MV-4-11 (cell line): ENCODE measurements at places on chromosomes 4 and X.

DNA sequence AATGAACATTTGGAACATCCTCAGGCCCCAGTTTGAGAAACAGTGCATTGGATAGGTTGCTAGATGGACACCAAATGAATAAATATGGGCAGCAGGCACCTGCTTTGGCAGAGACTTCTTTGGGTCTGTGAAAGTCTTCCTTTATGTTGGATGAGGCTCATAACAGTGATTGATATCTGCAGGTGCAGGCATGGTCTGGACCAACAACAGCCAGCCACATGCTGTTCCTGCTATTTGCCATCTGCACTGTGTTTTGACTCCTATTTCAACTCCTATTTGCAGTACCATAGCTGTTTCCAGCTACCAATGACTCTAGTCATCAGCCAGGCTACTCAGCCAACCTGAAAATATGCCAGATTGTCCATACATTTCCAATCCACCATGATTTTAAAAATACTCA lies 60.9 kb downstream of the ANAPC4 start:
- DNase-seq = no peak

- DNase-seq = no peak
Measured at GRCh38 chr4:129264008-129264657, 168.2 kb downstream of the C4orf33 start.

DNA sequence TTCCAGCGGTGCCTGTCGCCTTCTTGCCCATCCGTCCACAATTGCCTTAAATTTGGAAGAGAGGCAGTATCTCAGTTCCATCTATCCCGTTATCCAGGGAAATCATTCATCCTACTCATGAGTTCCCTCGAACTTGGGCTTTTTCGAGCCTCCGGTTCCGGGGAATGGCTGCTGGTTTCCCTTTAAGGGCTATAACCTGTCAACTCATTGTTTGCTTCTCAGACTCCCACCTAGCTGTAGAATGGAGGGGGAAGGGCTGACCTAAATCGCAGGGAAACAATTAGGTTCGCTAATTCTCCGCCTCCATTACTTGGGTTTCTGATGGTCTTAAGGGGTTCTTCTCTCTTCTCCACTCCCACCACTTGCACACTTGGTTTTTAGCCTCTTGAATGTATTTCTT lies 1.2 kb downstream of the UCHL1 start:
- no peak for DNase-seq

DNA sequence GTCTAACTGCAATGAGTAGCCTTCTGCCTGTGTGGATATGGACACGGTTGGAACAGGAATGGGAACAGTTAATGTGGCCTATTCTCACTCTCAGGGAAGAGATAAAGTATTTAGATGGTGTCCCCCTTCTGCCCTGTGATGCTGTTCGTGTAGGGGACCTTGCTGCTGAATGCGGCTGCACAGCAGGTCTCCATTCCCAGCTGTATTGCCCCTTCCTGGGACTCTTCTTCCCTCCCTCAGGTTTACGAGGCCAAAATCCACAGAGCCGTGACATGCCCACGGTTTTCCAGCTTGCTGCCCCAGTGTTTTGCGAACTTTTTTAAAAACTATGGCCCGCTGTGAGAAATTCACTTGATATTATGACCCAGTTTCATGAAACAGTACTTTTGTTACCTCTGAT lies 50.3 kb downstream of the SNX25 start:
- DNase-seq = no peak

DNA sequence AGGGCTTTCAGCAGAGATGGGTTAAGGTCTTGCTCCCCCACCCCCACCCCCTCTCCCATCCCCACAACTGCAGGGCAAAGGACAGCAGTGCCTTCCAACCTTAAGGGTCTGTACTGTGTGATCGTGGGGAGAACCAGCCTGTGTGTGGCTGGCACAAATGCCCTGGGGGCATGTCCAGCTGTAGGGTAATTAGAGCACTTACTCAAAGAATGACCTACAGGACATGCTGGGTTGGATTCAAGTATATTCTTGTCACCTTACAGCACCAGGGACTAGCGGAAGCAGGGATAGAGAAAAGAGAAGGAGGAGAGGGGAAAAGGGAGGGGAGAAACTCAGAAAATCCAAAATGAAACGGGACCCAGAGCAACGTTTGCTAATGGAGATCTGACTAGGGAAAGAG lies 191.3 kb upstream of the GATB start:
- DNase-seq = no peak

- peak; percentile 50 for DNase-seq
Measured at GRCh38 chrX:124263743-124264142, 68.7 kb upstream of the TEX13D start.

- DNase-seq = no peak
Measured at GRCh38 chrX:129842510-129843208, 1.0 kb downstream of the ZDHHC9 start.

- no peak for DNase-seq
Measured at GRCh38 chr4:141771889-141772830, 135.8 kb downstream of the IL15 start.

DNA sequence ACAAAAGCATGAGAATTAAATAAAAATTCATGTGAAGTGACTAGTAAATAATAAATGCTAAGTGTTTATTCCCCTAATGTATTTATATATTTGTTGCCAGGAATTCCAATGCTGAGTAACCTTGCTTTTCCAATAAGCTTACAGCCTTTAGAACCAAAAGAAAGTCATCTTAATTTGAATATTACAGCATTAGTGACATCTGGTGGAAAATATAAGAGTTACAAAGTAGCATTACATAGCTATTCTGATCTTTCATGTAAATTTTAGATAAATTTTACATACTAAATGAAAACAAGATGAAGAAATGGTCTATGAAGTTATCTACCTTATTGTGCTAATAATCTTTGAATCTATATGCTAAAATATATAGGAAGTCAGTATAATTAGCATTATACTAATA lies 10.4 kb downstream of the MAD2L1 start:
- peak; percentile 10 for DNase-seq

DNA sequence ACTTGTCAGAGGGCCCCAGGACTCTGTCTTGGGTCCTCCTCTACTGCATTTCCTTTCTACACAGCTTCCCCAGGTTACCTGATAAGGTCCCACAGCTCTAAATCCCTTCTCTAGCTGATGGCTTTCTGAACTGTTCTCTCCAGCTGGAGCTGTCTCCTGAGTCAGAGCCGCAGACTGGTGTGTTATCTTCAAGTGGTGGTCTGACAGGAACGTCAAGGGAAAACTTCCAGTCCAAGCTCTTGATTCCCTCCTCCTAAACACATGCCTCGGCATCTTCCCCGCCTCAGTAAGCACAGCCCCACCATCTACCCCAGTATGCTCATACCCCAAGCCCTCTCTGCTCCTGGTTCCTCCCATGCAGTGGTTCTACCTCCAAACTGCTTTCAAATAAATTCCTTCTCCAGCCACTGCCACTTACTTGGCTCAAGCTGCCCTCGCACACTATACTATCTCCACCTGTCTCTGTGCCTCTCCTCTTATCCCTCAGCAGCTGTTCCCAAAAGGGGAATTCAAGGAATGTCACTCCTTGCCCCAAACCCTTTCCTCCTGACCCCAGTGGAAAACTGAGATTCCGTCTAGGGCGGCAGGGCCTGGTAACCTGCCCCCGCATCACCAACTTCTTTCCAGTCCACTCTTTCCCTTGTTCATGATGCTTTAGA lies 17.2 kb upstream of the CENPU start:
- no peak for DNase-seq

DNA sequence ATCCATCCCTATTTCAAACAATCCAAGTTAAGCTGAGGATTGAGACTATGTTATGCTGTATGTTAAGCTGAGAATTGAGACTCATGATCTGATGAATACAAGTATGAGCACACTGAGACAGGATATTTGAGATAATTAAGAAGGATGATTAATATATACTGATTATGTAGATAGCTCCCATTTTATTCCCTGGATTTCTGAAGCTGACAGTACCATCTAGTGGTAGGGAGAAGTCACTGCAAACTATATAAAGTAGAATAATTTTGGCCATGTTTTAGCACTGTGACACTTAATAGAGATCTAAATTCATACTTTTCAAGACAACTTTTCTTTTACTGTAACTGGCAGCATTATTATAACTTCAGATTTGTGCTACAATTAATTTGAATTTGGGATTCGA lies 63.8 kb upstream of the HPRT1 start:
- no peak for DNase-seq

DNA sequence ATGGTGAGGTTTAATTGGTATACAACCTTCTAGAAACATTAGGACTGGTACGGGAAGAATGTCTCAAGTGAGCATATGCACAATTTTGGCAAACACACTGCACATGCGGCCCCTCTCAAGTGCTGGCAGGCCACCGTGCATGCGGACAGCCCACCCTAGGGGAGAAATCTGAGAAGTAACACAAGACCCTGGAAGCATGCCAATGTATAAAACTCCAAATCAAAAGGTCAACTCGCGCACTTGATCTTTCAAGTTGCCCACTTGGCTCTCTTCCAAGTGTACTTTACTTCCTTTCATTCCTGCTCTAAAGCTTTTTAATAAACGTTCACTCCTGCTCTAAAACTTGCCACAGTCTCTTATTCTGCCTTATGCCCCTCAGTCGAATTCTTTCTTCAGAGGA lies 488.3 kb downstream of the CFAP47 start:
- no peak for DNase-seq
